ENCODE measurements at places on chromosomes 4 and X.

DNA sequence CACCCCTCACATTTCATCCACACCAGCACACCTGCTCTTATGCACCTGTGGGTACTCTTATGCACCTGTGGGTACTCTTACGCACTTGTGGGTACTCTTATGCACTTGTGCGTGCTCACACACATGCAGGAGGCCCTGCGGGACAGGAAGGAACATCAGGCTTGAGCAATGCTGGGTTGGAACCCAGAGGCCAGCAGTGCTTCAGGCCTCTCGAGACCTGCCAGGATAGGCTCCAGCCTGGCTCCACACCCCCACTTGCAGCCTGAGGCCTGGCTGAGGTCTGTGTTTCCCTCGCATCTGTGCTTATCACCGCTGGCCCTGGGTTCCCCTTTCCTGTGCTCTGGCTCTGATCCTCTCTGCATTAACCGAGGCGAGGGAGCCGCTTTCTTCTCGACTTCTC lies 34.7 kb downstream of the SORCS2 start:
- no peak for DNase-seq

DNA sequence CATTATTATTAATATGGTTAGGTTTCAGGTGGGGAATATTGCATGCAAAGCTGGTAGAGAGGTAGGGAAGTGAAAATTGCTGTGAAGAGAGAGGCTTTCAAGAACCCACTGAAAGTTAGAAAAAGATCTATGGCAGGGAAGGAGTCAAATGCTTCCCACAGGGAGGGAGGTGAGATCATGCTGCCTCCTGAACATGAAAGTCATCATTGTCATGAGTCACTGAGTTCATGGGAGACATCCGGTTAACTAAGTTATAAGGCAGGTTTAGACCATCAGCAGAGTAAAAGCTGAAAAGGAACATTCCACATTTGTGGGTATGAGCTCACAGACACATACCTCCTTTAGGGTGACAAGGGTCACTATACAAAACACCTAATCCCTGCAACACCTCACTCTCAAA lies 16.2 kb downstream of the GATB start:
- peak; percentile 46 for DNase-seq

- DNase-seq = no peak
Measured at GRCh38 chr4:174537634-174538033, 15.3 kb upstream of the HPGD start.

- no peak for DNase-seq
Measured at GRCh38 chr4:18342847-18343246, 321.3 kb upstream of the LCORL start.

GRCh38 chrX:68936126-68936525 lies 107.3 kb downstream of the EFNB1 start:
- no peak for DNase-seq

GRCh38 chr4:75714011-75714410 lies 10.4 kb upstream of the USO1 start:
- no peak for DNase-seq
